SW 1271 (cell line): ENCODE measurements at places on chromosomes 12 and 14.
A peak's percentile ranks its signal among the peaks of the same experiment; 100 is the strongest.

GRCh38 chr14:32985866-32986265 lies 47.2 kb downstream of the NPAS3 start:
- DNase-seq = no peak

GRCh38 chr12:5309654-5310053 lies 122.3 kb upstream of the NTF3 start:
- DNase-seq = no peak

- no peak for DNase-seq
Observed at GRCh38 chr14:44414646-44415045, 92.4 kb downstream of the FSCB start.

DNA sequence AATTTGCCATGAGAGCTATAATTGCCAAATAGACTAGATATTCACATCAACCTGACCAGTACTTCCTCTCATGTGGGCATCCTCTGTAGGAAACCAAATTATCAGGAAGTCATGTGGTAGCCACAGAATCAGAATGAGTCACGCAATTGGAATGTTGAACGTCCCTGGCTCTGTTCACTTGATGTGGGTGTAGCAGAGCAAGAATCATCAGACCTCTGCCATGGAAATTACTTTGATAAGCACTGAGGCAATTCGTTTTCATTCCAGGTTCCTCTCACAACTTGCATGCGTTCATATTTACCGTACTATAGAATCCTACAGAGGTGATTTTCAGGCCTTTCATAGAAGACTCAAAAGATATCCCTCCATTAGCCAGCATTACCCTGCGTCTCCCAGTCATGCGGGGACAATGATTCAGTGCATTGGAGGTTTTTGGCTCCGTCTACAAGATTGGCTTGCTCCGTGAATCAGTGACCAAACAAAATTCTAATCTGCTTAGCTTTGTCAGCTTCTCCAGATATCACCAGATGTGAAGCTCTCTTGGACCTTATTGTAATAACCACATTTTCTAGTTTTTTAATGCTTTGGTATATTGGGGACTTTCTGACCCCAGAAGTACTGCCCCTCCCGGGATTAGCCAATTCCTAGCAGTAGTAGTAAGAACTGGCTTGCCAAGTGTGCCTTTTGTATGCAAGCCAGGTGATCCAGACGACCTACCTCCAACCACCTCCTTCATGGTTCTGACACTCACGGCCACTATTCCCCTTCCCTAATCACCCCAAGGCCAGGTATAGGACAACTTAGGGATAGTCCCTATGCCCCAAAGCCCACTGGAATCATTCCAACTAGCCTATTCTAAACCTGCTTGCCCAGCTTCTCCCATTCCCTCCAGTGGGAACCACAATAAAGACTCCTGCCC lies 133.4 kb downstream of the KICS2 start:
- DNase-seq = peak; percentile 84

GRCh38 chr14:26427097-26427496 lies 170.7 kb downstream of the NOVA1 start:
- DNase-seq = no peak

- peak; percentile 99 for DNase-seq
Observed at GRCh38 chr14:22918804-22919600, at the start of gene RBM23. Gene RBM23, minus strand, starts transcription at chr14:22919149.

- DNase-seq = no peak
Observed at GRCh38 chr14:52254086-52254485, 13.4 kb upstream of the PTGDR start.

DNA sequence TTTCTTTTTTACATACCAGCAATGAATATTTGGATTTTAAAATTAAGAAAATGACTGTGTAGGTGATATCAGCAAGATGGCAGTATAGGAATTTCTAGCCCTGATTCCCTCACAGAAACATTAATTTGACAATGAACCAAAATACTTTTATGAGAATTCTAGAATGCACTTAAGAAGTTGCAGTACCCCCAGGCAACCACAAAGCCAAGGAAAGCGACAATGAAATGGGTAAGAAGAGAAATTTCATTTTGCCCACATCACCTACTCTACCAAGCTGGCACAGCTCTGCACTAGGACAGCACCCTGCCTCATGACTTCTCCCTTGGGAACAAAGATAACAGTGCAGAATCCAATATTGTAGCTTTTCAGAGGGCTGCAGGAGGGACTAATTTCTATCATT lies 6.6 kb downstream of the OR9K2 start:
- DNase-seq = no peak

DNA sequence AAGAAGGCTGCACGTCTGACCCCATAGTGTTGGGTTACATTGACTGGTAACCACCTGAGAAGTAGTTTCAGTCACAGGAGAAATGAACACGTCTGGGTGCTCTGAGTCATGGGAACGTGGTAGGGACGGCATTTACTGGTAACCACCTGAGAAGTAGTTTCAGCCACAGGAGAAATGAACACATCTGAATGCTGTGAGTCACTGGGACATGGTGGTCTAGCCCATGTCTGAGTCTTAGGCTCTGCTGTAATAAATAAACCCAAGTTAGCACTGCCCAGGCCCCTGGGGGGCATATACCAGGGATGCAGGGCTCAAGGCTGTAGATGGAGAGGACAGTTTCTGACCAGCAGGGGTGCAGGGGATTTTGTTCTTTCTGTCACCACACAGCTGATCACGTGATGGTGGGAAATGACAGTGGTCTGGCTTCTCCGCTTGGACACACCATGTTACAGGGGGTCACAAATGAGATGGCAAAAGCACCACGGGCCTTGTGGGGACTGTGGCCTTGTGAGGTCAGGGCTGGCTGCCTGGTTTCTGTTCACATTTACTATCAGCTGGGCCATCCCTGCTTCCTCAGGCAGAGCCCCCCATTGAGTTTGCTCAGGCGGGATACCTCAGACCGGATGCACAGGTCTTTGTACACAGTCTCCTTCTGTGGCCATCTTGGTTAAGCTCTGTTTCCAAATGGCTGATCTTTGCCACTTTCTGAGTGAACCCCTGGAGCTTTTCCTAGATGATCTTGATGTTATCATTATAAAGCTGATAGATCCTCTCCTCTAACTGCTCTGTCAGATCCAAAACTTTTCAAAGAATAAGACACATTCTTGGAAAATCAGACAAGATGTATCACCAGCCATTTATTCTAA lies 9.8 kb upstream of the C12orf42 start:
- DNase-seq = no peak

DNA sequence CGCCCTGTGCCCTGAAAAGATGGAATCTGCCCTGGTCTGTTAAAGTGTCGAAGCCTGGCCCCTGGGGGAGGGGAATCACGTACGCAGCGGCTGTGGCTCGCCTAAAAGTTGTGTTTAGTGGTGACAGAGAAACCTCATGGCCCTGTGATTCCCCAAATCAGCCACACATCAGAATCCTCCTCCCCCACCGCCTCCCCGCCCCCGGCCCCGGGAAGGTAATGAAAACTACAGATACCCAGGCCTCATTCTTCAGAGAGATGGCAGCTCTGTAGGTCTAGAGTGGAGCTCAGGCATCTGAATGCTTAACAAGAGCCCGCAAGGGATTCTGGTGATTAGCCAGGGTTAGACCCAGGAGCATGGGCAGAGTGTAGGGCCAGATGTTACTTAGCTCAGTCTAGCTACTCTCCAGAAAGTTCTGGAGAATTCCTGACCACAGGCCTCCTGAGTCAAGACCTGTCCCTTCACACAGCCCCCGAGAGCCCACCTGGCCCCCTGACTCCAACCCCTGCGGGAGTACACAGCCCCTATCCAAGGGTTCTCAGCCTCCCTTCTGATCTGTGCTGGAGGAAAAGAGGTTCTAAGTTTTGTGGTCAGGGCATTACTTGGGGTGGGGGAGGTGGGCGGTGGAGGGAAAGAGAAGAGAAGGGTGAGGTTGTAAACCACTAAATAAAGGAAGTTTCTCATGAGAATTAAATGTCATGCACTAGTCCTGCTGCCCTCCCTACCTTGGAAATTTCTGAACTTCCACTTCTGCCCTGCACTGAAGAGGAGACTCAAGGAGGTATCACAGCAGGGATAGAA lies 114.8 kb downstream of the PLXNC1 start:
- DNase-seq = no peak

GRCh38 chr14:32623300-32624093 lies 294.4 kb downstream of the AKAP6 start:
- no peak for DNase-seq

- DNase-seq = no peak
Observed at GRCh38 chr12:28278499-28278898, 88.2 kb downstream of the CCDC91 start.

DNA sequence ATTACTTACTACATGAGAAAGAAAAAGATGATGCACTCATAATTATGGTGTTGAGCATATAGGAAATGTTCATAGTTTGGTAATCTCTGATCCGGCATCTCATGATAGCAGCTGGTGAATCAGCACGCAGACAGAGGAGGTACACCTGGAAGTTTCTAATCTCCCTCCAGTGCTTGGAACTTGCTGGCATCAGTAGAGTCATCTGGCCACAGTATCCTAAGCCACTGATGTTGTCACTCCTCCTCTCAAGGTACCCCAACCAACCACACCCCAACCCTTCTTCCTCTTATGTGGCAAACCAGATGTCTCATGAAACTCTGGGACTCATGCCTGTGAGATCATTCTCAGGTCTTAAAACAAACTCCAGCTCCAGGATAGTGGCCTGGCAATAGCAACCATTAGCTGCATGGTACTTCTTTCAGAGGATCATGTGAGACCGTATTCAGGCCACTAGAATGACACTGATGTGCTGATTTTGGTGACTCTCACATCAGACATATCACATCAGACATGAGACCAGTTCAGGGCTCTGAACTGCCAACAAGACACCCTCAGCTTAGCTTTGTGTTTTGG lies 143.0 kb downstream of the RASSF9 start:
- DNase-seq = no peak

- no peak for DNase-seq
Observed at GRCh38 chr12:81039231-81039630, 38.6 kb upstream of the ACSS3 start.

DNA sequence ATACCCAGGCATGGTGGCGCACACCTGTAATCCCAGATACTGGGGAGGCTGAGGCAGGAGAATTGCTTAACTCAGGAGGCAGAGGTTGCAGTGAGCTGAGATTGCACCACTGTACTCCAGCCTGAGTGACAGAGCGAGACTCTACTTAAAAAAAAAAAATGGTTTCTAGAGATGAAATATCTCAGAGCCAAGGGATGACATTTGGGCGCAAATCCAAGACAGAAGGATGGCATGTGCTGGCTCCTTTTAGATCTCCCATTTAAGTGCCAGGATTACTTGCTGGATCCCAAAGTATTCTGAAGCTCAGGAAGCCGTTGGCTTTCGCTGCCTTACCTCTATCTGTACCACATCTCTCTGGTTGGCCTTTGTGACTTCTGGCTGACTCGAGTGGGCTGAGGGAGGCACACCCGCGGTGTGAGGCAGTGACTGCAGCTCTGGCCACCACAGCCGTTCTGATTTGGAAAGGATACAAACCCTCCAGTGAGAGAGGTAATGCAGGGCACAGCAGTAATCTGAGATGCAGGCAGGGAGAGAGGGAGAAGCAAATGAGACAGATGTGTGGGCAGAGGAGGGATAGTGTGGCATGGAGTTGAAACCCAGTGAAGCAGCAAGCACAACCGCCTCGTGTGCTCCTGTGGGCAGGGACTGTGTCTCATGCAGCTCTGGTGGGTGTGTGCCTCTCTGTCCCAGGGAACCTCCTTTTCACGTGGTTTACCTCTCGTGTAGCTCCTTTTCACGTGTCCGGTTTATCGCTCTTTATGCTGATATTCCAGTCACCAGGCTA lies 4.9 kb downstream of the B4GALNT3 start:
- DNase-seq = no peak

- peak; percentile 60 for DNase-seq
Observed at GRCh38 chr12:57456145-57456700, 1.1 kb downstream of the INHBE start.

GRCh38 chr12:130713581-130713991 lies 2.5 kb downstream of the RIMBP2 start:
- no peak for DNase-seq

DNA sequence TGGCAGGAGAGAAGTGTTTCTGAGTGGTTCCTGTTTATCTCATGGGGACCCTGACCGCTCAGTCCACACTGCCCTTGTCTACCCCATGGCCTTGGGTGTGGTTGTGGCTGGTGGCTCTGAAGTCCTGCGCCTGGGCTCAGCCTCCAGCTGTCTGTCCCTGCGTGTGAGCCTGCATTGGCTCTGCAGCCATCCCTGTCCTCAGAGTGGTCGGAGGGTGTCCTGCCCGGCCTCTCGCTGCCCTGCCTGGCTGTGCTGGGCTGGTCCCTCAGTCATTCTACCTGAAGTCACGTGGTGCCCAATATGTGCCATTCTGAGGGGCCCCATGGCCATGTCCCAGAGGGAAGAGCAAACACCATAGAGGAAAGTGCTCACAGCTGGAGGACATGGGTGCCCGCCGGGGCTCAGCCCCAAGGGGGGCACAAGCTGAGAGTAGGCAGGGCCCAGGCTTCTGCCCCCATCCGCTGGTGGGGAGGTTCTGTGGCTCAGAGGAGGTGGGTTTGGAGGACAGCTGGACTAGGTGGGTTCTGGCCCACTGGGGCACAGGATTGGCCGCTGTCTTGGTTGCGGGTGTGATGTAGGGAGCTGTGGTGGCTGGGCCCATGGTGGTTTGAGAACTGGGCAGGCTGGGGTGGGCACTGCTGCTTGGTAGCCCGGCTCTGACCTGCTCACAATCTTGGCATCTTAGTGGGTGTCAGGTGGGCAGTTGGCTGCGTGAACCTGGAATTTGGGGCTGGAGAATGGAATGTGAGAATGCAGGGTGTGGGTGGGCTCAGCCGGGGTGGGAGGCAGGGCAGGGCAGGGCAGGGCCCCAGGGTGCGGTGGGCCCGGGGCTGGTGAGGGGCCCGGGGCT lies 11.6 kb downstream of the TEDC1 start:
- no peak for DNase-seq

GRCh38 chr12:62575036-62575435 lies 108.4 kb downstream of the MON2 start:
- no peak for DNase-seq

- peak; percentile 20 for DNase-seq
Observed at GRCh38 chr12:57460468-57460784, 841 bp downstream of the GLI1 start.
